ENCODE measurements at places on chromosomes 13 and 19.

GRCh38 chr13:87376081-87376480 lies 295.1 kb upstream of the SLITRK5 start:
- no peak for DNase-seq

DNA sequence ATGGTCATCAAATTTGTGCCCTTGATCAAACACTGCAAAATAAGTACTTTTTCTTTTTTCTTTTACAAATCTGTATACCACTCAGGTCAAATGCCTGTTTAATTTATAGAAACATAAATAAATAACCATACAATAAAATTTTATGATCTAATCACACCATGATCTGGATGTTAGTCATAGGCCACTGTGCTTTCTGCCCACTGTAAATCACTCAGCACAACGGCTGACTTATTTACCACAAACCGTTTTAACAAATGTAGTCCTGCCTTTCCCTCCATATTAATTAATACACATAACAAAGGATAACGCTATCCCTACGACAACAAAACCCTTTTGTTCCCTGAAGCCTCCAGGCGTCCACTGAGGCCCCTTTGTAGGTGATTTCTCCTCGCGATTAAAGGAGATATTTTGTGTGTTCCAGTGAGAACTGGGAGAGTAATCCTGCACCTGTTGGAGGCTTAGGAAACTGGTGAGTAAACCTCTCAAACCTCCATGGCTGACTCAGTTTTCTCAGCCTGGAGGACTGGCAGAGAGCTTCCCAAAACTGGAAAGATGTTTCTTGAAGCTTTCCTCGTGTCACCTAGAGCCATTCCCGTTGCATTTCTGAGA lies 477.1 kb upstream of the SGCG start:
- DNase-seq = no peak

DNA sequence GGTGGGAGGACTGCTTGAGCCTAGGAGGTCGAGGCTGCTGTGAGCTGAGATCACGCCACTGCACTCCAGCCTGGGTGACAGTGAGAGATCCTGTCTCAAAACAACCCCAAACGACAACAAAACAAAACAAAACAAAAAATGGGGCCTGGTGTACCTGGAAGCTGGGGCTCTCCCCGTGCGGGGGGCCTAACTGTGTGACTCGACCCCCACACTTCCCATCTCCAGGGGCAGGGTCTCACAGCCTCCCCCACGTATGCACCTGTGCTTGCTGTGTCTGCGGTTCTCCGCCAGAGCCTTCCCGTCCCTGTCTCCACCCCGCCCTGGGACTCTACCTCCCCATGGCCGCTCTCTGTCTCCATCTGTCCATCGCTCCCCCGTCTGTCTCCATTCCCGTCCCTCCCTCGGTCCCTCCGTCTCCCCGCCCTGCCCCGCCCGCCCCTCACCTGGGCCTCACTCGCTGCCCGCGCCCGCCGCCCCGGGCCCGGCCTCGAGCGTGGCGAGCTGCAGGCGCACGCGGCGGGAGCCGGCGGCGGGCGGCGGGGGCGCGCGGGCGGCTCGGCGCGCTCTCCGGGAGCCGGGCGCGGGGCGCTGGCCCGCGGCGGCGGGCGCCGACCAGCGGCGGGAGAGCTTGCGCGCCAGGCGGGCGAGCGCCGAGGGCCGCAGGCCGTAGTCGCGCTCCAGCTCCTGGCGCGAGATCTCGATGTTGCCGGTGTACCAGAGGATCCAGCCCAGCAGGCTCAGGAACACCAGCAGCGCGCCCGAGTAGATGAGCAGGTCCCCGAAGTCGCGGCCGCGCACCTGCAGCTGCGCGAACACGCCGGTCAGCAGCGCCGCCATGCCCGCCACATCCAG lies 587 bp downstream of the TMEM238 start:
- DNase-seq = peak; percentile 72

DNA sequence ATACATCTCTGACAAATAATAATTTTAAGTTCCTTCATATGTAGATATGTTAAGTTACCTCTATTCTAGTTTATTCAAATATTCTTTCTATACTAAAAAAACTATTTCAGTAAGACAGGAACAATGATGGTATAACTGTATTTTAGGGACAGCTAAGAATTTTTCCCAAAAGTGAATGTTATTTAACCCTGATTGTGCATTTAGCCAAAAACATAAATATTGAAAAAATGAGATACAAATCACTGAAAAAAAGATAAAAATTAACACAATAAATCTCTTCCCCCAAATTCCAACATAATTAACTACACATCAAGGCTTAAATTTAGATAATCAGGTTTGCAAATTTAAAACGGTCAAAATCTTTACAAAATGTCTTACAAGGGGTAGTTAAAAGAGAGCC lies 58.1 kb downstream of the KCNRG start:
- no peak for DNase-seq

DNA sequence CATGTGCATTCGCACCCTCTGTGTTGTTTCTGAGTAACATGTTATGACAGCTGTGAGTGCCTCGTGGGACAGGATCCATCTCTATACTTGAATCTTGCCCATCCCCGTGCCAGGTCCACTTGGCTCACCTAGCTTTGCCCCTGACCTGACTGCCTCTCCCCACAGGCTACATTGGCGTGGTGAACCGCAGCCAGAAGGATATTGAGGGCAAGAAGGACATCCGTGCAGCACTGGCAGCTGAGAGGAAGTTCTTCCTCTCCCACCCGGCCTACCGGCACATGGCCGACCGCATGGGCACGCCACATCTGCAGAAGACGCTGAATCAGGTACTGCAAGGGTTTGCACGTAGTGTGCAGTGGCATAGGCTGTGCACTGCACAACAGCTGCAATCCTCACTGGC lies 53.2 kb downstream of the TMED1 start:
- no peak for DNase-seq

GRCh38 chr19:20422216-20423205 lies 143.1 kb downstream of the ZNF737 start:
- DNase-seq = no peak

DNA sequence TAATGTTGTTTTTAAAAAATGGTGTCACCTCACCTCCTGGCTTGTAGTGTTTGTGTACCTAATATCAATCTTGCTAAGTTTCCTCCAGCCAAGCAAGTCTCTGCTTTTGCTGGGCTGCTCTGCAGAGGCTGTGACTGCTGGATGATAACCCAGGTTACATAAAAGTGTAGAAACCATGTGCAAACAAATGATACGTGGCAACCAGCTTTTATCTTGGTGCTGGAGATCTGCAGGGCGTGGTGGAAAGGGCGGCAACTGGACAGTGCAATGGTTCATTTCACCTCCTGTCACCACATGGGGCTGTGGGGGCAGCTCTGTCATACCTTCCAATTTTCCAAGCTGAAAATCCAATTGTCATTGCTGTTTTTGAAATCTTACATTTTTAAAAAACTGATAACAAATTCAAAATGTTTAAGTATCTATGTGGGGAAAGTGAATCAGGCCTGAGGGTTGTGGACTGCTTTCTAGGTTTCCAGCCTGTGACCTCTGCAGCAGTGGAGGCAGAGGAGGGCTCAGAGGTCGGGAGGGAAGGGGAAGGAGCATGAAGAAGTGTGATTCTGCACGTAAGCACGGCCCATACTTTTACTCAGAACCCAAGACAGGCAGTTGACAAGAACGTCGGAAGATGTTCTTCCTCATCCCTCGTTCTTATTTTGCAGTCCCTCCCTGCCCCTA lies 9.7 kb downstream of the GPR42 start:
- DNase-seq = no peak

DNA sequence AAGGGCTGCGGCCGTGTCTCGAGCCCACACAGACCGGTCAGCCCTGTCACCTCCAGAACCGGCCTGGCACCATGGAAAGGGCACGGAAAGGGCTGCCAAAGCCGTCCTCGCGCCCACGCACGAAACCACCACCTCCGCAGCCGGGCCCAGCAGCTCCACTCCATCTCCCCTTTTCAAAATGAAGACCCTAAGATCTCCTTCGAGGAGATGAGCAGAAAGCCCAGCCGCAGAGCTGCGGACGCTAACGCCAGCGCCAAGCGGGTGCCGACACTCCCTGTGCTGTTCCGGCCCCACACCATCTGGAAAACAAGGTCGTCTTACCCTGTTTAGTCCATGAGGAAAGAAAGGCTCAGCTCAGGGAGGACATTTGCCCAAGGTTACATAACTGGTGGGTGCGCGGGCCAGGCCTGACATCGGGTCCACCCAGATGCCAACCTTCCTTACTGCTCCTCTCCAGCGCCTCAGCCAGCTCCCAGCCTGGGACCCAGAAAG lies 131.1 kb downstream of the FOXO1 start:
- no peak for DNase-seq

- no peak for DNase-seq
Measured at GRCh38 chr13:48069573-48069972, 25.3 kb downstream of the MED4 start.

- DNase-seq = no peak
Measured at GRCh38 chr19:50039968-50040367, 14.2 kb downstream of the ZNF473 start.

- DNase-seq = no peak
Measured at GRCh38 chr19:12230751-12231733, 63.6 kb downstream of the ZNF44 start.

DNA sequence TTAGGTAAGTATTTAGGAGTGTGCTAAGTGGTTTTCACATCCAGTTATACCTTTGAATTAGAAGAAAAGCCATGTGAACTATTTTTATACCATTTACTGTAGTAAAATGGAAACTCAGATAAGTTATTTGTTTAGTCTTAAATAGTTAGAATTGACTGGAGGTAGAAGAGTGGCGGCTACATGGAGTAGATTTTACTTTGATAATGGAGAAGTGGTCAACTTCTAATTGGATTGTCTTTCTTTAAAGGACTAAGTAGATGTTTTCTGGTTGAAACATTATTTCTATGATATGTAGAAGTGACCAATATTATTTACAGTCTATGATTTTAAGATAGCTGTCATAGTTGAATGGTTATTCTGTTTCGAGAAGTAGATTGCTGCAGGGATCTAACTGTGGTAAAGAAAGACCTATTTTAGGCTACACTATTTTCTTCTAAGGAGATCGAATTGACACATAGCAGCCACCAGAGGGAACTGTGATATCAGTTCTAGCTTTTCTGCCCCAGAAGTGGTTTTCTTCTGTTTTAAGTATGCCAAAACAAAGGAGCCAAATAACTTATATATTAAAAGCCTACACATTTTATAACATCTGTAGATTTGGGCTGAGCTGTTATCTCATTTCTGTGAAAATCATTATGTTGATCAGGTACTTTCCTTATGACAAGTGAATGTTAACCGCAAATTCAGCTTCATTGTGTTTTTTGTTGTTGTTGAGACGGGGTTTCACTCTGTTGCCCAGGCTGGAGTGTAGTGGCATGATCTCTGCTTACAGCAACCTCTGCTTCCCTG lies 26.1 kb downstream of the ZMYM2 start:
- DNase-seq = no peak

DNA sequence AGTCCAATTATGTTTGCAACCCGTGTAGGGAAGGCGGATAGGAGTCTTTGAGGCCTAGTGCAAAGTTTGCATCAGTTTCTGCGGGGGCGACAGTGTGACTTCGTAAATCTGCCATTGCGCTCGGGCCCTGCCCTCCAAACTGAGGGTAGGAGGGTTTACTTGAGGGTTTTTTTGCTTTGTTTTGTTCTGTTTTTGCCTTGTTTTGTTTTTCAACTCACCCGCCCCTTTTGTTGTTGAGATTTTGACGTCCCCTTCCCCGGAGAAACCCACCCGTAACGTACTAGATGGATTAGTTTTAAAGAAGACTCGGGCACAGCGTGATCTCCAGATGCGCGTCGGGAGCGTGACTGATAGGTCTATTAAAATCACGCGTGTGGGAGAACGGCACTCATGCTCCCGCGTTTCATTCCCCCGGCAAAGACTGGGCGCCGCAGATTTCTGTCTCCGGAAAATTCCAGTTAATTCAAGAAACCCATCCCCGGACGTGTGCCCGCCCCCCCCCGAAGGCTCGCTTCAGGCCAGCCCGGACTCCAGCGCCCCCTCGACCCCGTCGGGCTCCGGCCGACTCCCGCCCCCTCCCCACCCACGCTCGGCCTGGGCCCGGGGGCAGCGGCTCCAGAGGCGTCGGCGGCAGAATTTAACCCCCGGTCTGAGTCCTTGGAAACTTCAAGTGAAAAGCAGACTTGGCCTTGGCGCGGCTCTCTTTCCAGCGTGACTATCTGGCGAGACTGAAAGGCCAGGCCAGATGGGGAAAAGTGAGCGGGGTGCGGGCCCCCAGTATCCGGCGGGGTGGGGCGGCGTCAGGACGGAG lies 5.0 kb downstream of the SOX1 start:
- no peak for DNase-seq

DNA sequence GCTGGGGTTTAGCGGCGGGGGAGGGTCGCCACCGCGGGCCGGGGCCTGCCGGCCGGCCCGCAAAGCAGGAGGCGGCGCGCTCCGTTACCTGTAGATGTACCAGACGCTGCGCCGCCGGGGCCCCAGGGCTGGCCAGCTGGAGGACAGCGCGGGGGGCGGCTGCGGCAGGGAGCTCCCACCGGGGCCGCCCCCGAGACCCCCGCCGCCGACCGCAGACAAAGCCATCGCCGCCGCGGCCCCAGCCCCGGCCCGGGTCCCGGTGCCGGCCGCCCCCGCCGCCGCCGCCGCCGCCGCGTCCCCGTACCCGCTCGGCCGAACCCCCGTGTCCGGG lies 24.8 kb downstream of the SHANK1 start:
- no peak for DNase-seq

GRCh38 chr19:48740164-48740972 lies at the start of gene RASIP1:
RASIP1 (minus strand) TSS chr19:48740610; CDS start chr19:48740282, 328 bp downstream.
- no peak for DNase-seq

DNA sequence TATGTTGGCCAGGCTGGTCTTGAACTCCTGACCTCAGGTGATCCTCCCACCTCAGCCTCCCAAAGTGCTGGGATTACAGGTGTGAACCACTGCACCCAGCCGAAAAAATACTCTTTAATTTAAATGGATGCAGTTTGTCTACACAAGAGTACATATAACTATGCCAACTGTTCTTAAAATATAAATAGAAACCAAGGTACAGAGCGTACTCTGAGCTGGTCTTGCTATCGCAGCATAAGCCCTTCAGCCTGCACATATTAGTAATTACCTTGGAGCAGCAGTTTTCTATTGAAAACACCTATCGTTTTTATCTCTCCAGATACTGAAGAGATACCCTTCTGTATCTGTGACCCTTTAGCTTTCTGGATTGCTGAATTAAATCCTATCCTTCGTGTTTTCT lies 3.4 kb downstream of the ZNF682 start:
- DNase-seq = no peak
